ENCODE measurements at places on chromosomes 7 and 10.
A peak's percentile ranks its signal among the peaks of the same experiment; 100 is the strongest.

DNA sequence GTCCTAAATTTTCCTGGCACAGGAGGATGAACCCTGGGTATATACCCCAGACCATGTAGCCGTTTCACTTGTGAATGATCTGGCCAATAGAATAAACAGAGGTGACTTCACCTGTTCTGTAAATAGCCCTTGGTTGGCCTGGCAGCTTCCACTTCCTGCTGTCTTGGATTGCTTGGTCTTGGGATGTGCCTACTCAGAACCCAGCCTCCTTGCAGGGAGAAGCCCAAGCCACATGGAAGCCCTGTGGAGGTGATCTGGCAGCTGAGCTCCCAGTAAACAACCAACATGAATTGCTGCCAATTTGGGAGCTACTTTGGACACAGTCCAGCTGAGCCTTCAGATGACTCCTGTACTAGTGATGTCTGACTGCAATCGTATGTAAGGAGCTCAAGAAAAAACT is 4.8 kb upstream of the RAPGEF5 start:
- no peak for DNase-seq

GRCh38 chr7:129431911-129432643 is 2.2 kb upstream of the STRIP2 start:
- DNase-seq: no peak

DNA sequence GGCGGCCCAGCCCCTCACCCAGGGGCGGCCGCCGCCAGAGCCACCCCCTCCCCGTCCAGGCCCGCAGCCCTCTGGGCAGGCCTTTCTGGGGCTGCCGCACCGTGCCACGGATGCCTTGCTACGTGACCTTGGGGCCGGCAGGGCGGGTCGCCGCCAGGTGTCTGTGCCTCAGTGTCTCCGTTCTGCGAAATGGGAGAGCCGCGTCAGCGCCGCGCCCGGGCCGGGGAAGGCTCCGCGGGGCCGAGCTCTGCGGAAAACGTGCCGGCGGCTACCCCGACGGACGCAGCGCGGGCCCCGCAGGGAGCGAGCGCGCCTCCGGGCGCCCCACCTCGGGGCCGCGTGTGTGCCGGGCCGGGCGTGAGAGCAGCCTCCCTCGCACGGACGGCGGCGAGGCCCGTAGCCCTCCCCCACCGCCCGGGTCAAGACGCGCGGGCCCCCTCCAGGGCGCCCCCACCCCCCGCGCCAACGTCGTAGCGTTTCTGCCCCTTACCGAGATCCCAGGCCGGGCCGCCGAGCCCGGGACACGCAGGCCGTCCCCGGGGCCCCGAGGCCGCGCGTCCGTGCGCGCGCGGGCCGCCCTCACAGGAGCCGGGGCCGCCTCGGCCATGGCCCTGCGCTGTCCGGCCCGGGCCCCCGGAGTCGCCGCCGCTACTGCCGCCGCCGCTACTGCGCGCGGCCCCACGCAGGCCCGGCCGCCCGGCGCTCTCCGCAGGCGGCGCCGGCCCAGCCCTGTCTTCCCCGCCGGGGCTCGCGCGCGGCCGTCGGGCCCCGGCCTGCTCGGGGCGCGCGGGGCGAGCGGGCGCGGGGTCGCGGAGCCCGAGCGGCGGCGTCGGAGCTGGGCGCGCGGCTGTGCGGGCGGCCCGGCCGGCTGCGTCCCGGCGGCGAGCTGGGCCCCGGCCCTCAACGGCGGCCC is 1.1 kb downstream of the ZNF777 start:
- peak; percentile 49 for DNase-seq

- no peak for DNase-seq
Observed at GRCh38 chr7:55939514-55940123, 12.1 kb upstream of the MRPS17 start.

- DNase-seq: no peak
Observed at GRCh38 chr7:77783545-77783944, 14.7 kb downstream of the TMEM60 start.

DNA sequence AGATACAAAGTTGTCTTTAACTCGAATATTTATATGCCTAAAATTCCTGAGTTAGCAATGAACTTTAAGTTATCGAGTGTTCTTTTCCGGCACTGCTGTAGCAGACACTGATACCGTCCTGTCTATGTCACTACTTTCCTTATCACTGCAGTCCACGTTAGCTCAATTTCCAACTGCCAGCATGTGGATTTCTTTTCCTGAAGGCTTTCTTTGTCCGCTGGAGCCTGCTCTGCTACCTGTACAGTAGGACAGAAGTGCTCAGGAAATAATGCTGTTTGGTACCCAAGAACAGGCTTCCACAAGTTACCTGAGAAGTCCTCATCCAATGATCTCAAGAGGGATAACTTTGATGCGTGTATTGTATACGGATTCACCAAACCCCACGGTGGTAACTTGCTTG is 329.4 kb downstream of the NXPH1 start:
- DNase-seq: no peak

- DNase-seq: no peak
Observed at GRCh38 chr10:2207246-2207922, 470.1 kb upstream of the ADARB2 start.

GRCh38 chr7:92582948-92583347 is 7.2 kb downstream of the FAM133B start:
- no peak for DNase-seq

DNA sequence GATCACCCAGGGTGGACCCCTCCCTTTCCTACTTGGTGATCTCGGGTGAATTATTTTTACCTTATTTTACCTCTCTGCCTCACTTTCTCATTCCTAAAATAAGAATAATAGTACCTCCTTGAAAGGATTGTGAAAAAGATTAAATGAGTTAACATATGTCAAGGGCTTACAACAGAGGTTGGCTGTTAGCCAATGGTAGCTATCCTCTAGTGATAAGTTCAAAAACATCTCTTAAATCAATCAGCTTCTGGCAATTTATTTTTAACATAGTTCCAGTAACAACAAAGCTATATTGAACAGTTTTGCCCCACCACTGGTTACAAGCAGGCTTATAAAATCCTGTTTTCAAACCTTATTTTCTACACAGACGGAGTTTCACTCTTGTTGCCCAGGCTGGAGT is 45.4 kb downstream of the TMEM168 start:
- DNase-seq: no peak

DNA sequence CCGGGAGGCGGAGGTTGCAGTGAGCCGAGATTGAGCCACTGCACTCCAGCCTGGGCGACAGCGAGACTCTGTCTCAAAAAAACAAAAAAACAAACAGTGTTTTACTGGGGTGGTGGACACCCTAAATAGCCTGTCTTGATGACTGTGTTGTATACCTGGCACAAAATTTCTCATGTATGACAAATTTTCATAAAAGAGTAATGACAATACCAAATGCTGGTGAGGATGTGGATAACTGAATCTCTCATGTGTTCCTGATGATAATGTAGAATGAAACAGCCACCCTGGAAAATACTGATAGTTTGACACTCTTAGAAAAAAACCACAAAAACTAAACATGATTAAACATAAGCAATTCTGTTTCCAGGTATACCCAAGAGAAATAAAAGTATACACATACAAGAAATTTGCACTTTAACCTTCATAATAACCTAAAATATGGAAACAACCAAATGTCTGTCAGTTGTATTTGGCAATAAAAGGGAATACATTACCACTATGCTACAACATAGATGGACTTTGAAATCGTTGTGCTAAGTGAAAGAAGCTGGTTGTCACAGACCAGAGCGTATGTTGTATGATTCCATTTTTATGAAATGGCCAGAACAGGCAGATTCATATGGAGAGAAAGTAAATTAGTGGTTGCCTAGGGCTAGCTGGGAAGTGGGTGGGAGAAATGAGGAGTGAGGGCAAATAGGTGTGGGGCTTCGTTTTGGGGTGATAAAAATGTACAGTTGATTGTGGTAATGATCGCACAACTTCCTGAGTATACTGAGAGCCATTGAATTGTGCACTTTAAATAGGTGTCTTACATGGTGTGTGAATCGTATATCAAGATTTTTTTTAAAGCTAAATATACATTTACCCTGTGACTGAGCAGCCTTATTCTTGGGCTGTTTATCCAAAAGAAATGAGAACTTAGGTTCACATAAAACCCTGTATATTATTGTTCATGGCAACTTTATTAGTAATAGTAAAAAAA is 12.5 kb downstream of the WDR37 start:
- DNase-seq: no peak

- no peak for DNase-seq
Observed at GRCh38 chr10:119404719-119405519, 137.6 kb downstream of the RGS10 start.

DNA sequence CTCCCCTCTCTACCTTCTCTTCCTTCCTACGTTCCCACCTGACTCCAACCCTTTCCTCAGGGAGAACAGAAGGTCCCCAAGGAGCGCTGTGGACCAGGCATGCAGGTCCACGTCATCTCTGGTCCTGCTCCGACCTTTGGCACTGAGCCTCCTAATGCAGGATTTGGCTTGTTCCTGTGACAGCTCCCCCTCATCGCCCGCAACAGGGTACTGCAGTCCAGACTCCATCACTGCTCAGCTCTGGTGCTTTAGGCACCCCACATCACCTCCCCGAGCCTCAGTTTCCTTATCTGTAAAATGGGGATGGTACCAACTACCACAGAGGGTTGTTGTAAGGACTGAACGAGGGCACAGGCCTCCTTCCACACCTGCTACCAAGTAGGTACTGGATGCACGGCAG is 54.6 kb downstream of the FHIP2A start:
- no peak for DNase-seq

GRCh38 chr7:16758631-16759611 is 5.4 kb downstream of the TSPAN13 start:
- no peak for DNase-seq

DNA sequence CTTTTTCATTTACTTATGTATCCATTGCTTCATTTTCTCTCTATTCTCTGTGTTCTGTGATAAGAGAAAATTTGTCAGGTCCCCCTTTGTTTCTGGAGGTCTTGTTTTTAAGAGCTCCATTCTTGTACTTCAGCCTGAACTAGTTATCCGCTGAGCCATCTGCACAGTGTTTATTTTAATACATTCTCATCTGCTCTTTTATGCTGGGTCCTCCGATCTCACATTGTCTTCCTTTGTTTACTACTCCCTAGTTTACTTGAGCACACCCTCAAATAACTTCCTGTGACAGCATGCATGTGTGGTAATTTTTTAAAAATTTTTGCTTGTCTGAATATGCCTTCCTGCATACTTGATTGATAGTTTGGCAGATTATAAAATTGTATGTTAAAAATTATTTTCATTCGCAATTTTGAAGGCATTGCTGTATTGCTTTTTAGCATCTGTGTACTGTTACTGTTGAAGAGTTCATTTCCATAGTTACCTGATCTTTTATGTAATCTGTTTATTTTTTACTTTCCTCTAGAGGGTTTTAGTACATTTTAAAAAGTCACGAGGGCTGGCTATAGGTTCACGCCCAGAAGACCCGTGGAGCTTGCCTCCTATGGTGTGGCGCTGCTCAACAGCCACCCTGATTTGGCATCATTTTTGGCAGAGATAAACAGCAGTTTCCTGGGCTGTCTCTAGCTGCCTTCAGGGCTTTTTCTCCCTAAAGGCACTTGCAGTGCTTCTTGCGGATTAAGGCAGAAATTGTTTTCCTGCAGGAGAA is 31.9 kb downstream of the RSBN1L start:
- no peak for DNase-seq

DNA sequence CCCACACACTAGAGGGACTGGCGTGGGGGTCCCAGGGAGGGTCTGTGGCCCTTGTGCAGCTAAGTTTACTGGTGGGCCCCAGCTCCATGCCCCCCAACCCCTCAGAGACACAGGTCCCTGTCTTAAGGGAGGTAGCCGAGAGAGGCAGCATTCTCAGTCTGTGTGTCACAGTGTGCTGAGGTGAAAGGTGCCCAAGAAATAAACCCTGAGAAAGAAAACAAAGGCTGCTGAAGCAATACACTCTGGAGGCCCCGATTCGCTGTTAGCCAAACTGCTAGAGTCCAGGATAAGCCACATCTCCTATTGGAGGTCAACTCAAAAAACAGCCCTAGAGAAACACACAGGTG is 28.6 kb upstream of the NDST2 start:
- no peak for DNase-seq

- no peak for DNase-seq
Observed at GRCh38 chr10:79282388-79282787, 64.9 kb upstream of the PPIF start.

DNA sequence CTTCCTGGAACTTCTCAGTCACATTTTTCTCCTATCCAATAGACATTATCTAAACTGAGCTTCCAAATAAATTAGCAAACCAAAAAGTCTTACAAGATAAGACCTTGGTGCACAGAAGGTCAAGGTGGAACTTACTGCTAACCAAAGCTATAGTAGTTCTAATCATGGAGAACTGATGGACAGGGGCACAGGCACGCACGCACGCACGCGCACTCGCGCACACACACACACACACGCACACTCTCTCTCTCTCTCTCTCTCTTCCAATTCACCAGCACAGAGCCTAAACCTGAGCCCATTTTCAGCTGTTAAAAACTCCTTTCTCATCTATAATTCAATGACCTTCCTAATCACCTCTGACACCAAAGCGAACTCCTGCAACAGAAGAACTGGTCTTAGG is 7.5 kb downstream of the FGFR2 start:
- no peak for DNase-seq

- DNase-seq: no peak
Observed at GRCh38 chr7:116573541-116573940, 48.7 kb downstream of the CAV1 start.

DNA sequence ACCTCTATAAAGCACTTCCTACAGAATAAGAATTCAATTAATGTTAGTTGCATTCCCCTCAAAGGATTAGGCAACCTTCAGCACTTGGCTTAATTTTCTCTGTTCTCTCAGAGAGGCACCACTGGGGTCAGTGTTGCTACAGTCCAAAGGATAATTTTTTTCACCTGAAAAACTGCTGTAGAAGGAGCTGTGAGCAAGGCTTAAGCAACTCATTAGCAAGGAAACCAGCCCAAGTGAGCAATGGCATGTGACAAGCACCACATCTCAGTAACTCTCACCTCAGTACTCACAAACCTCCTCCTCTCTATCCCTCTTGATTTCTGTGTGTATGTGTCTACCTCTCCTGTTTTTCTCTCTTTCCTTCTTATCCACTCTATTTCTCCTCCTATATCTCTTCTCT is 55.9 kb downstream of the DGKI start:
- DNase-seq: no peak

All from activated CD4-positive, alpha-beta T cell treated with anti-CD3 and anti-CD28 coated beads for 48 hours (primary cell).